Thymus (tissue), 14 donors: ENCODE measurements at places on chromosomes 16 and 17.

DNA sequence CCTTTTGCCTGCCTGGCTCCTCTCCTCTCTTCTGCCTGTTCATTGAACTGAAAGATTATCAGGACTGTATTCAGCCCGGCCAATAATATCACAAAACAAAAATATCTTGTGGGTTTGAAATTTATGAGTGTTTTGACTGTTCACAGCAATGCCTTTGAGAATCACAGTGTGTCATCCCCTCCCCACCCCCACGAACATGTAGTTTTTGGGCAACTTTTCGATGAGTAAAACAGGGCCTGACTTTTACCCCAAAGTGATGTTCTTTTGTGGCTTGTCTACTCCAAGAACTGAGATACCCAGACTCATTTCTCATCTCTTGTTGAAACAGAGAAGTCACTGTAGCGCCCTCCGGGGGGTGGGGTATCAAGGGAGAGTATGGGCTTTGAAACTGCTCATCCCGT lies 675.7 kb downstream of the WWOX start:
- no peak overlapping the region for H3K27ac ChIP-seq
- DNase-seq, result no peak
- no peaks in the 10 kb centered on the region for H3K4me1 ChIP-seq
- no peaks in the 10 kb centered on the region for H3K27me3 ChIP-seq

DNA sequence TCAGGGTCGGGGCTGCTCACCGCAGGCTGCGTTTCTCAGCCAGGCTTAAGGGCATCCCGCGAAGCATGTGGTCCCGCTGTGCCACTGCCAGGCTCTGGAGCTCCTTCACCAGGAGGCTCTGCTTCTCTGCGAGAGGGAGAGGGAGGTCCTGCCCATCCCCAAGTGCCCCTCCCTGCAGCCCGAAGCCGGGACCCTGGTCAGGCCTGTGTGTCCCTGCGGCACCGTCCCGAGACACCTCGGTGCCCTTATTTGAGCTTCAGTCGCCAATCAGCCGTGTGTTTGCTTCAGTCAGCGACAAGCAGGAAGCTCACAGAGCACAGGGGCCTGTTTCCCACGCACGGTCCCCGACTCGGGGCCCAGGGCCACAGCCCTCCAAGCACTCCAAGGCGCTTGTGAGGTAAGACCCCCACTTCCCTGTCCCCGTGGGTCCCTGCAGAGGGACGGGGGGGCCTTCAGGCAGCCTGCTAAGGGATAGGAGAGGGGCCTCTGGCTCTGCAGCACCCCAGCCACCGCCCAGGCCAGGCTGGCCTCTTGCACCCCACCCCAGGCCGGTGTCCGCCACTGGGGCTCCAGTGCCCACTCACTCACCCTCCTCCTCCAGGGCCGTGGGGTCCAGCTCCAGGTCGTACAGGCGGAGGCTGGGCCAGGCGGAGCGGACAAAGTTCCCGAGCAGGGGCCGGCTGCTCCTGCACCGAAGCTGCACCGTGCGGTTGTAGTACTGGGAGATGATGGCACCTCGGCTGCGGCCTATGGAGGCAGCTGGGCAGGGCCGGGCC lies 3.2 kb downstream of the TMC6 start:
- peaks cover 92% of the 10 kb centered on the region for H3K4me1 ChIP-seq
- no peak for DNase-seq
- peaks cover 60% of the 10 kb centered on the region for H3K36me3 ChIP-seq
- peak overlapping the region; percentile 2 for H3K4me3 ChIP-seq

DNA sequence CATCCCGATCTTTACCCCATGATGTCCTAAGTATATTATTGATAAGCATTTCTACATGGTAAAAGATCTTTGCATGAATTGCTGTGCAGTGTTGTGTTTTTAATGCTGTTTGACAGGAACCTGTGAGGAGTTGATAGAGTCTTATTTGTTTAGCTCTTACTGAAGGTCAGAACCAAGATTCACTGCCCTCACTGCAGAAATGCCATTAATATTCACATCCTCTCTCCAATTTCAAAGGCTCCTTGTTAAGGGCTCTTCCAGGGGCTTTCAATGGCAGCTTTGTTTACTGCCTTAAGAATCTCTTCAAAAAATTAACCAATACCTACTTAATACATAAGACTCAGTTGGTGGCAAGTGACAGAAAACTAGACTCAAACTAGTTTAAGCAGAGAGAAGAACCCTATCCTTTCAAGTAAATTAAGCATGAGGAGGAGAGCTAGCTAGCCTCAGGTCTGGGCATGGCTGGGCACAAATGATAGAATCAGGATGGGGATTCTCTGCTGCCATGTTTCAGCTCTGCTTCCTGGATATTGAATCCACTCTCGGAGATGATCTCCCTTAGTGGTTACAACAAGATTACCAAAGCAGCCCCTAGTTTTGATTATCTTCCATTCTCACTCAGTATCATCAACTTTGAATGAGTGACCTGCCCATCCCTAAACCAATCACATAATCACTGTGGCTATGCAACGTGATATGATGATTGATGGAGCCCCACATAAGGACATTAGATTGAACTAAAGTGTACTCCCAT lies 311.8 kb downstream of the CDH11 start:
- H3K36me3 ChIP-seq, result no peaks in the 10 kb centered on the region
- no peaks in the 10 kb centered on the region for H3K27me3 ChIP-seq
- no peak overlapping the region for H3K27ac ChIP-seq

DNA sequence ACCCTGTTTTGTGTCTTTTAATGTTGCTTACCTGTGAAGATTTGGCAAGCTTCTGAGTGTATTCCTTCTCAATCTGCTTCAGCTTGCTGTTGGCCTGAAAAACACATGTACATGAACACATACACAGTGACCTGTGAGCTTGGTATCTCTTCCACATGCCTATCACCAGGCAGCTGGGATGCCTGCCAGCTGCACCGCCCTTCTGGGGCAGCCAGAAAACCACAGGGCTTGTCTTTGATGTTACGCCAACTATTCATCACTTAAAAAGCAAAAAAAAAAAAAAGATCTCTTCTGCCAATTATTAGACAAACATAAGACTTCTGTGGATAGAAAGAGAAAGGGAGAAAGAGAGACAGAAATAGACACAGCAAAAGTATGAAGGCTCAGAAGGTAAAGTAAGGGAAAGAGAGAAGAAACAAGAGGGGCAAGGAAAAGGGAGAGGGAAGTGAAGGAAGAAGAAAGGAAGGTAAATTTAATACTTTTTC lies 189.2 kb upstream of the AXIN2 start:
- no peaks in the 10 kb centered on the region for H3K27me3 ChIP-seq
- H3K36me3 ChIP-seq, result no peaks in the 10 kb centered on the region
- peak; percentile 70 for DNase-seq

DNA sequence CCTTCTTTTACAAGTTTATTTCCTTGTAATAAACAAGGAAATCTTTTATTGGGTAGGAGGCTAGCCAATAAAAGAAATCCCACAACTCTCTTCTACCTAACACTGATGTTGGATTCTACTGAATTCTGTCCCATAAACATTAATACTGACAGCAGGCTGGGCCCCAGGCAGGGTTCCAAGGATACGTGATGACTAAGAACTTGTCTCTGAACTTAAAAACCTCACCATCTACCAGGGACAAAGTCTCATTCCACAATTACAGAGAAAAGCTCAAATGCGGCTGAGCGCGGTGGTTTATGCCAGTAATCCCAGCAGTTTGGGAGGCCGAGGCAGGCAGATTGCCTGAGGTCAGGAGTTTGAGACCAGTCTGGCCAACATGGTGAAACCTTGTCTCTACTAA lies 64.9 kb downstream of the ARHGAP17 start:
- H3K27me3 ChIP-seq, result no peaks in the 10 kb centered on the region
- no peaks in the 10 kb centered on the region for H3K4me1 ChIP-seq
- H3K27ac ChIP-seq, result no peak overlapping the region
- H3K36me3 ChIP-seq, result peaks cover 33% of the 10 kb centered on the region

- H3K36me3 ChIP-seq, result no peaks in the 10 kb centered on the region
- H3K27me3 ChIP-seq, result no peaks in the 10 kb centered on the region
- no peaks in the 10 kb centered on the region for H3K4me1 ChIP-seq
- DNase-seq, result no peak
Observed at GRCh38 chr17:6380915-6381438, 53.9 kb downstream of the AIPL1 start.

- DNase-seq, result no peak
- H3K27me3 ChIP-seq, result peaks cover 4% of the 10 kb centered on the region
- H3K4me3 ChIP-seq, result no peak overlapping the region
- no peak overlapping the region for H3K27ac ChIP-seq
Observed at GRCh38 chr17:77723909-77724875, 234.3 kb upstream of the TNRC6C start.

DNA sequence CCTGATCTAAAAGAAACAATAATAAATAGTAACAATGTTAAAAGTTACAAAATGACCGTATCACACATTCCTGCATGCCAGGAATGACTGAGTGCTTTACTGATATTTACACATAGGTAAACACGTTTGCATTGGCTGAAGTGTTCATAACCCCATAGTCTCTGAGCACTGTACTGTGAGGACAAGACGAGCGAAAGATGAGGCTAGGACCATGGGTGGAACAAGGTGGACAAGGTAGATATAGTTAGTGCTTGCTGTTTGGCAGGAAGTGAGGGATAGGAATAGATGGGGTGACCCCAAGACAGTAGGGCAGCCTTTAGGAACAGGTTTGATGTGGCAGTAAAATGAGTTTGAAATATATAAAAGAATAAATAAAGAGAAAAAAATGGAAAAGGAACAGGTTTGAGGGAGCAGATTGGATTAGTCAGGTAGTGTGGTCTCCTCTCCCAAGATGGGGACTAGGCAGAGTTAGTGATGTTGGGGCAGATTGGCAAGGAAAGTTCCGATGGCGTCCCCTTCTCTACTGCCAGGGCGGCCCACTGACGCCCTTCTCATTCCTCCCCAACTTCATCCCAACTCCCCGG lies 452 bp upstream of the E2F4 start:
- peaks cover 19% of the 10 kb centered on the region for H3K4me1 ChIP-seq
- H3K27me3 ChIP-seq, result no peaks in the 10 kb centered on the region
- peak overlapping the region; percentile 89 for H3K4me3 ChIP-seq
- H3K36me3 ChIP-seq, result peaks cover 33% of the 10 kb centered on the region
- H3K27ac ChIP-seq, result no peak overlapping the region
